ENCODE measurements at places on chromosomes 2 and 18. TPM values are rescaled to one million over a fixed set of nuclear protein-coding genes. Genes with fewer than 3 reads are reported as not detected.

CARF gene
- 2.0 TPM for polyA plus RNA-seq

DUSP19 gene
- 0.55 TPM for polyA plus RNA-seq

ESPNL gene
- 0.12 TPM for polyA plus RNA-seq

SPDYA gene
- polyA plus RNA-seq: 0.84 TPM

CYP27A1 gene
- polyA plus RNA-seq: 3.3 TPM

TSN gene
- polyA plus RNA-seq: 16.5 TPM

FIGN gene
- polyA plus RNA-seq: 0.49 TPM

FBXO15 gene
- 0.41 TPM for polyA plus RNA-seq

FAM228A gene
- polyA plus RNA-seq: 0.16 TPM

B4GALT6 gene
- polyA plus RNA-seq: 2.4 TPM

ALPI gene
- not detected for polyA plus RNA-seq

DTNB gene
- polyA plus RNA-seq: 13.9 TPM

RIT2 gene
- not detected for polyA plus RNA-seq

PROM2 gene
- polyA plus RNA-seq: 82.4 TPM

ABCB11 gene
- polyA plus RNA-seq: 0.04 TPM

CHRND gene
- not detected for polyA plus RNA-seq

SERPINB11 gene
- 11.7 TPM for polyA plus RNA-seq

CRACDL gene
- polyA plus RNA-seq: 15.8 TPM

PJVK gene
- polyA plus RNA-seq: 1.3 TPM

TUBA4B gene
- polyA plus RNA-seq: not detected

DPP10 gene
- 0.02 TPM for polyA plus RNA-seq

CRYGD gene
- not detected for polyA plus RNA-seq

UGT1A4 gene
- polyA plus RNA-seq: 0.69 TPM

LIMS3 gene
- polyA plus RNA-seq: 0.26 TPM
